ENCODE measurements at places on chromosomes 4 and X.

DNA sequence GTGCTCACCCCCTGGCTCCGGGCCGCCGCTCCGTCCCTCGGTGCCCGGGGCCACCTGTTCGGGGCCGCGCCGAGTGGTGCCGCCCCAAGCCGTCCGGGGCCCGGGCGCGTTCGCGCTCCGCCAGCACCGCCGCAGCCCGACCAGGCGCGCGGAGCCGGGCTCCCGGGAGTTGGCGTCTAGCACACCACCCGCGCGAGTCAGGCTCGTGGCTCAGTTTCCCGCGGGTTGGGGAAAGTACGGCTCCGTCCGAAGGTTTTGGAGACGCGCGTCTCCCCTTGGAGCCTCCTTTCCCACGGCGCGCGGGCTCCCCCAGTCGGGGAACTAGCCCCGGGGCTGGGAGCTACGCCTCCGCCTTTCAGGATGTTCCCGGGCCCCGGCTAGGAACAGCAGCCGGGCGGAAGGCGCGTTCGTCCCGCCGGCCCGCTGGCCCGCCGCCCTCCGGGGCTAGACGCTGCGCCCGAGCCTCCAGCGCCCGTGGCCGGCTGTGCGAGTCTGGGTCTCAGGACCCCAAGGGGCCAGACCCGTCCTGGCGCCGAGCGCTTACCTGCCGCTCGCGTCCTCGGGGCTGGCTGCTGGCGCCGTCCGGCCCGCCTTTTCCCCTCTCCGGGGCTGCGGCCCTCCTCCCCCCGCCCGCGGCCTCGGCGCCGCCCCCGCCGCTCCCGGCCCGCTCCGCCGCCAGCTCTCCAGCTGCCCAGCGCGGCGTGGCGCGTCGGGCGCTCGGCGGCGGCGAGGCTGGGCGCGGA lies at the start of gene ADGRG2:
Gene ADGRG2 (minus strand): TSS at position 571 of the 743 bp plus-strand sequence. CDS start 53,634 bp downstream, outside the sequence.
- DNase-seq, result peak; percentile 0

DNA sequence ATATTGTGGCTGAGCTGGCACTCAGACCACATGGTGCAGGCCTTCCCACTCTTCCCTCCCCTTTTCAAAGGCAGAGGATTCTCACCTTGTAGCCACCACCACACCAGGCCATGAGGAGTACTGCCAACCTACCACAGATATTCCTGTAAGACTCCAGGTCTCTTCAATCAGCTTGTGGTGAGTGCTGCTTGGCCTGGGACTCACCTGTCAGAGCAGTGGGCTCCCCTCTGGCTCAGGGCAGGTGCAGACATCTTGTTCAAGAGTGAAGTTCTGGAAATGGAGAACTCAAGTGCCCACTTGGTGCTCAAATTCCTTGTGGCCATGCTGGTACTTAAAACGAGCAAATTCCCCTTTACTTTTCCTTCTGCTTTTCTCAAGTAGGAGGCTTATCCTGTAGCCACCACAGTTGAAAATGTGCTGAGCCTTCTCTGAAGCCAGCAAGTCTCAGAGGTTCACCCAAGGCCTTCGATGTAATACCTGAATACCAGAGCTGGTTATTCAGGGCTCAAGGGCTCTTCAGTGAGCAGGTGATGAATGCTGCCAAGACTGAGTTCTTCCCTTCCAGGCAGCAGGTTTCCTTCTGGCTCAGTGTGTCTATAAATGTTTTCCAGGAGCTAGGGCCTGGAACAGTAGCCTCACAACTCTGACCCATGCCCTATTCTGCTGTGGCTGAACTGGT lies 212.9 kb downstream of the TEX13C start:
- no peak for DNase-seq

DNA sequence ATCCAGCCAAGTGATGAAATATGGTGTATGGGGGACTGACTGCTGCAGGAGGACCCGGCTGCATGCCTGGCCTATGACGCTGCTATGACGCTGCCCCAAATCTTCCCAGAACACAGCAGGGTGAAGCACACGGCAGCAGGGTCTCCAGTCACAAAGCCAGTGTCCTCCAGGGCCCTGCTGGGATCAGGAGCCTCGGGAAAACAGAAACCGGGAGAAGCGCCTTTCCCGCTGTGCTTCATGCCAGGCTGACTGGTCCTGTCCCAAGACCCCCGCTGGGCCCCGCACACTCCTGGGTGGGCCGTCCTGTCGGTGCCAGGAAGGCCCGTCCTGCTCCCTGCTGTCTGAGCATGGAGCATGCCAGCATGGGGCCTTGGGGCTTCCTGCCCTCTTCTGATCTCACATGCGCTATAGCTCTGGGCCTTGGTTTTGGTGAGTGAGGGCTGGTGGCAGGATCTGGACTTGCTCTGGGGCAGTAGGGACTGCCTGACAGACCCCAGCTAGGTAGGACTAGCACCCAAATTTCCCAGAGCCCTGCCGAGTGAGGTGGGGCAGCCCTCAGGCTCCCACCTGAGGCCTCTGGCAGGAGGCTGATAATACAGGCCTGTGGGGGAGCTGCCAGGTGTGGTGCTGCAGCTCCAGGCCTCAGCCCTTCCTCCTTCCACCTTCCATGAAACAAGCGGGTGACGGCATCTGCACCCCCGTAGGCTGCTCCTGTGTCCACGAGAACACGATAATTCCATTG lies 64.0 kb downstream of the ACOX3 start:
- no peak for DNase-seq

- DNase-seq, result no peak
Observed at GRCh38 chr4:37602454-37603069, 83.6 kb downstream of the RELL1 start.

DNA sequence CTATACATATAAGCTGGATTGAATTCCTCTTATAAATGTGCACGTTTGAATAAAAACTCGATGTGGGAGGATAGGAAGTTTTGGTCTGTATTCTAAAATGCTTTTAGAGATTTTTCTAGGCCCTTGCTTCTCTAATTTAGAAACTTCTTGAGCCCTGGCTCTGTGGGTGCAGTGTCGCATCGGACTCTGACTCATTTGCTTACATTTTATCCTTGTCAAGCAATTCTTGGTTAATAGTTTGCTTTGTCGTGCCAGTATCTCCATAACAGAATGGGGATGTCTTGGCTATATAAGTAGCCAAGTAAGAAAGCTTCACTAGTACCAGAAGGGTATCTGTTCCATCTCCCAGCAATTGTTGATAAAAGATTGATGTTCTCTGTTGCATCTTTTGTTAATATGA lies 10.7 kb downstream of the SGMS2 start:
- DNase-seq, result no peak

- no peak for DNase-seq
Observed at GRCh38 chrX:78555401-78555980, 103.6 kb downstream of the RTL3 start.

- DNase-seq, result peak; percentile 15
Observed at GRCh38 chrX:50877310-50877709, 33.2 kb upstream of the BMP15 start.

- no peak for DNase-seq
Observed at GRCh38 chr4:93897559-93897958, 69.0 kb downstream of the ATOH1 start.

GRCh38 chr4:147787204-147787603 lies 55.3 kb downstream of the ARHGAP10 start:
- peak; percentile 69 for DNase-seq

DNA sequence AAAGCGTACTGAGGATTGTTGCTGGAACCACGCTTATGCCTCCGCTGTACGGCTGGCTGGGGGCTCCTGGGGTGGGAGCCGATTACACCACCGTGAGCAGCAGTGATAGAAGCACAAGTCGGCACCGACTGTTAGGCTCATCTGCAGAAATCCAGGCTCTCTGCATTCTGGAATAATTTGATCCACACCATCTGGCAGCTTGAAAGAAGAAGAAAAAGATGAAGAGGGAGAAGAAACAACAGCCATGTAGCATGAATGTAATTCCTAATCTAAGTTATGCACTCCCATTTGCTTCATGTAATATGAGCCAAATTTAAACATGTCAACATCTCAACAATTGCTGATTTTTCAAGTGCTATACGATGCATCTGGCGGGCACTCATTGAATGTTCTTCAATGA lies 84.6 kb upstream of the DHX15 start:
- DNase-seq, result no peak

GRCh38 chr4:184968366-184968765 lies 49.9 kb upstream of the HELT start:
- DNase-seq, result no peak

- peak; percentile 25 for DNase-seq
Observed at GRCh38 chr4:150242820-150243458, 164.7 kb downstream of the DCLK2 start.

DNA sequence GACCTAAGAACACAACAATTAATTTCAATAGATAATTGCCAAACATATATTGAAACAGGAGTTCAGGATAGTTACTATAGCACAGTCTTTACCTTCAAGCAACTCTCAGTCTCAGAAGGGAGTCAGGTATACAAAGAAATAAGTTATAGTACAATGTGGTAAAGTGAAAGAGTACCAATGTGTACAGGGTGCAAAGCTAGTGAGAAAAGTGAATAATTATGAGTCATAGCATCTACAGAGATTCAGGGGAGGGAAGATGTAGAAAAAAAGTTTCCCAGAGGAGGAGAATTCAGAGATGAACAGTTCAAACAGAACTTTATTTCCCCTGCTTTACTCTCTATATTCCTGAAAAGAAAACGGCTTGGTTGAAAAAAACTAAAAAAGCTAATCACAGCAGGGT lies 22.7 kb upstream of the DKK2 start:
- no peak for DNase-seq

DNA sequence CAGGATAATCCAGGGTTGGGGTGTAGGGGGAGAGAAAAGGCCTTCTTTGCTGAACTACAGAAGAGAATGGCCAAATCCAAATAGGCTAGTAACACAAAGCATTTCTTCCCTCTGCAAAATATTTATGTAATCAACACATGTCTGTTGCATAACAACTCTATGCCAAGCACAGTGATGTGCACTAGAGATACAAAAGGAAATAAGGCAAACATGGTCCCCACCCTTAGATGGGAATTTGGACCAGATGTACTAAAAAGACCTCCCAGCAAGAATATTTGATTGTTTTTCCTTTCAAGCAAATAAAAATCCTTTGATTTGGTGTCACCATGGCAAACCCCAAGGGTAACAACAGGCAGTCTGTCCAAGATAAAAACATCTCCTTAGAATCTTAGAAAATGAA lies 177.6 kb upstream of the FGF13 start:
- no peak for DNase-seq
